ENCODE measurements at places on chromosomes 16 and 17.

GRCh38 chr16:86038926-86039310, 140.0 kb downstream of the IRF8 start:
- DNase-seq: no peak

GRCh38 chr16:61002479-61003204, 1033.6 kb downstream of the CDH8 start:
- DNase-seq: no peak

- DNase-seq: no peak
Observed at GRCh38 chr16:4060009-4060408, 56.2 kb downstream of the ADCY9 start.

- DNase-seq: no peak
Observed at GRCh38 chr17:55005520-55005919, 37.0 kb downstream of the STXBP4 start.

DNA sequence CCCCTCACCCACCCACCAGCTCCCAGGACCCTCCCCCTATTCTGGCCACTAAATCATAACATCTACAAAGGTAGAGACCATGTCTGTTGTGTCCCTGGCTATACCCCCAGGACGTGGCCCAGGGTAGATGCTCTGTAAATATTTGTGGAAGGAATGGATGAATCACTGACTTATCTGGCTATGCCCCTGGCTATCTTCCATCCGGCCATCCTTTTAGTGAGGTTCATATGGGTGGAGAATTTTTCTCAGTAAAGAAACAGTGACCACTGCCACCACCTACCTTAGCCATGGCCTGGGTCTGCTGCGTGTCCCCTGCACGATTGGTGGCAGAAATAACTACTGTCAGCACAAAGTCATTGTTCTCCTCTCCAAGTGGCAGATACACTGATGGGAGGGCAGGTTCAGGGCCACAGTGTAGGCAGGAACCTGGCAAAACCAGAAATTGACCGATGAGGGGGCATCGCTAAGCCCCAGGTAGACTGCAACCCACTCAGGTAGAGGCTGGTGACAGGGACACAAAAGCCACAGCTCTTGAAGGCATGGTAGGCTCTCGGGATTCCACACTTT, 63.1 kb upstream of the BCO1 start:
- no peak for DNase-seq

DNA sequence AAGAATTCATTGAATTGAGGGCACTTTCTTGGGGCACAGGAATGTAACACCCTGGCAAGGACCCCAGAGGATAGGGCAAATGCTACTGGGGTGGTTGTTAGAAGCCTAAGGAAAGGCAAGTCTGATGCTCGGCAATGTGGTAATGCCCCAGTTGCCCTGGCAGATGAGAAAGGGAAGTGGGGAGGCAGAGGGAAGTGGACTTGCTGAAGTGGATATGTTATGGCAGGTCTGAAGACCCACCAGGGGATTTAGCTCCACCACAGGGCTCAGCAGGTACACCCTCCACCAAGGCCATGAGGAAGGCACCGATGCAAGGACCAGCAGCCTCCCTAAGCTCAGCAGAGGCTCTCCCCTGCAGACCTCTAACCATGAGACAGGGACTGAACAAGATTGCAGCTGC, 184.8 kb downstream of the IRX5 start:
- DNase-seq: no peak

GRCh38 chr16:11950388-11950787, 8.5 kb upstream of the NPIPB2 start:
- DNase-seq: no peak

- no peak for DNase-seq
Observed at GRCh38 chr16:70604407-70605282, 41.7 kb upstream of the IL34 start.

DNA sequence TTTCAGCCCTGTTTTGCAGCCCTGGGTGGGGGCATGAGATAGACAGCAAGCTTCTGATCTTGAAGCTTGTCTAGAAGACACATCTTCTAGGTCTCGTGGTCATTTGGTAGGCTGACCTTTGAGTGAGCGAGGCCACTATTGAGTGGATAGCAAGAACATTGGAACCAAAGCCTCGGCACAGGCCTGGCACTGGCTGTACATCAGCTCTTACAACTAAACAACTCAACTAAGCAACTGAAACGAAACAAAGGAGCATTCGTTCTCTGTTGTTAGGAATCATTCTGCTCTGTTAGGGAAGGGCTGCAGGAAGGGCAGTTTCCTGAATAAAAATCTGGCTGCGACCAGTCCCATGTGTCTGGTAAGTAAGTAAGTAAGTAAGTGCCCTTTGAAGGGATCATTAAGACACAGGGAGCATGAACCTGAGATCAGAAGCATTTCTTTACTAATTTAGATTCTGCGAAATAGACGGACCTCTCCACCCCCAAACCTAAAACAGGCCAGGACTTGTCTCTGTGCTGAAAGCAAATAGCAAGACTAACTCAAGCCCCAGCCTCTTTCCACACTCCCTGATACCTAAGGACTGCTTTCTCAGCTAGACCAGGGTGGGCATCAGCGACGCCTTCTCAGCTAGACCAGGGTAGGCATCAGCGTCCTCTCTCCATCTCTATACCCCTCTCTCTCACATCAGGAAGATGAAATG, 22.7 kb downstream of the CYB561 start:
- DNase-seq: no peak

DNA sequence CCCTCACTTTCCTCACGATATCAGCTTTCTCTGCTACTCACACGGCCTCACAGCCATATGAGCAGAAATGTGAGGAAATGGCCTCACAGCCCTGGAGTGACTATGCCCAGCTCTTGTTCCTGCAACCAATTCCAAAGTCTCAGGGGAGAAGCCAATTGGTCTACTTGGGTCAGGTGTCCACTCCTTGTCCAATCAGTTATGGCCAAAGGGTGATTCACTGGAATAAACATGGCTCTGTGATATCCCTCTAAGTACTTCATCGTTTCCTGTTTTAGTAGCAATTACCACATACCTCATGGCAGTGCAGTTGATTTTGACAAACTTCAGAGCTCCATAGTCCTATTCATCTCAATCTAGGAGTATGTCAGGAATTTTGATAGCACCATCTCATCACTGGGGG, 195.4 kb downstream of the KATNIP start:
- no peak for DNase-seq

DNA sequence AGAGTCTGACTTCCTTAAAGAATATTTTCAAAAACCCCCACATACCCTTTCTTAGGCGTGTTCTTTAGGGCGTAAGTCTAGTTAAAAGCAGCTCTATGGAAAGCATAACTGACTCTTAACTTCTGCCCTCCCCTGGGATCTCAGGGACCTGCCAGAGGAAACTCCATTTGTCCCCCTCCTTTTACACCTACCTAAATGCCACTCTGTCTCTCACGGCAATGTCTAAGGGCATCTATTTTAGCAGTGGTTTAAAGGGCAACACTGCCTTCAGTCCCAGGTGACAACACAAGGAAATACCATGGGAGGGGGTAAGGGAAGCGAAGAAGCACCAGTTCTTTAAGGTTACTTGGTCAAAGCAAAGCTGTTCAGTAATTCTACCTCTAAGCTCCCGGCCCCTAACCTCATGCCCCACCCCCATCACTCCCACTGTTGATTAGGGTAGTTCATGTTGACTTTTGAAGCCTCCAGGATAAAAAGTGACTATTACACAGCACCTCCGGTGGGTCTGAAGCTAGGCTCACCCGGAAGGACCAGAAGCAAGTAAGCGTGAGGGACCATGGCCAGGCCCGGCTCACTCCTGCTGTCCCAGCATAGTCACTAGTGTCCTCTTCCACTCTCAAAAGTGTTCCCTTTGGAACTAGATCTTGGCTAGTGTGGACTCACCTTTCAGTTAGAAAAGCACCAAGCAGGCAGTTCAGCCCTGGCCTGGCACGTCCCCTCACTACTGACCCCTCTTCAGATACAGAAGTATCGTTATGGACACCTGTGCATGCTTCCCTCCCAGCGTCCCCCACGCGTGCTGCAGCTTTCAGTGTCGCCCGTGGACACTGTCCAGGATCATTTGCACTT, 47.1 kb downstream of the CYTH1 start:
- no peak for DNase-seq

GRCh38 chr17:77546772-77547241, 406.0 kb downstream of the SEC14L1 start:
- DNase-seq: no peak

DNA sequence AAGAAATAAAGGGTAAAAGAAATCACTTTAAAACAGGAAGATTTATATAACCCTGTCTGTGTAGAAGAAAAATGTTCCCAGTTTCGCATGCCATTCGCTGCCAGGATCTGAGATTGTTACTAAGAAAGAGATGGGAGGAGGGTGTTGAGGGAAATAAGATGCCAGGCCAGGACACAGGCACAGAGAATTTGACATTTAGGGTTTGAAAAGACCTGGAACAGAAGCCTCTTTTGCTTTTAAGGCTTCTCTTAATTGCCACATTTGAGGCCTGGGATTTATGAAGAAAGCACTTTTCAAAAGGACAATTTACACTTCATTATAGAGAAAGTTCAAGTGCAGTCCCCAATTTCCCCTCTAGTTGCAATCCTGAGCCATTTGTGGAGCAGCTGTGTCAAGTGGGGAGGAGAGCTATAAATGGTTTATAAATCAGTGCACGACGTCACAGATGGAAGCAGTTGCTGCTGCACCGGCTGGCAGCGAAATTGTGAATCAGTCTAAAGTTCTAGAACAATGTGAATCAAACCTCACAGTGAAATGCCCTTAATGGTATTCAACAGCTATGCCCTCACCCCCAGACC, 26.5 kb upstream of the C16orf87 start:
- no peak for DNase-seq

GRCh38 chr17:72185564-72185963, 64.7 kb downstream of the SOX9 start:
- no peak for DNase-seq

GRCh38 chr17:72244956-72245355, 124.1 kb downstream of the SOX9 start:
- DNase-seq: no peak

DNA sequence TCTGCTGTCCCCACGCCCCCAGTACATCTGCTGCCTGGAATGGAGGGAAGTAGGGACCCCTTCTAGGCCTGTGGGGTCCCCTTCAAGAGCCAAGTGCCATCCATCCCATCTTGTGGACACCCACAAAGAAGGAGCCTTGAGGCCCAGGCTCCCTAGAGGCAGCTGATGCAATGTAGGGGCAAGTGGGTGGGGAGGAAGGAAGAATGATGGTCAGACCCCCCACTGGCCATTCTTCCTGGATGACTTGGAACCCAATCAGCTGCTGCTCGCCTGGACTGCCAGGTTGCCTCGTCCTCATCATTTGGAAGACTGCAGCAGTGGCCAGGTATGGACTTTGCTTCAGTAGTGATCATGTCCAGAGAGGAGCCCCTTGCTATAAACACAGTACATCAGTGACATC, 48.9 kb downstream of the SMPD3 start:
- no peak for DNase-seq

- DNase-seq: no peak
Observed at GRCh38 chr16:81237282-81237681, 1.2 kb upstream of the BCO1 start.

GRCh38 chr16:83652943-83653342, 154.8 kb upstream of the HSBP1 start:
- no peak for DNase-seq

DNA sequence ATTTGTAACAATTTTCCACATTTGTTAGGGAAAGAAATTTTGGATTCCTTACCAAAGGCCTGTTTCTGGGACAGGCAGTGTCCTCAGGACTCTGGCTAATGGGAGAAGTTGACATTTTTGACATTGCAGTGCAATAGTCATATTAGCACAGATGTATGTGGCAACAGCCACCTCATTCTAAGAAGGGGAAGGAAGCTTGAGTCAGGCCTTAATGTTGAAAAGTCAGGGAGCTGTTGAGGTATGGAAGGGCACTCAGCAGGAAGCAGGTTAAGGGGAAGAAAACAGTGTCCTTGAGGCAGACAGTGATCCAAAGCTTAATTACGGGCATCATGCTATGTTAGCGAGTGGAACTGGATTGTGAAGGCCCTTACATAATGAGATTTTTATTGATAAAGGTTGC, 20.9 kb downstream of the AKTIP start:
- DNase-seq: no peak

GRCh38 chr16:7278636-7279035, 54.0 kb upstream of the RBFOX1 start:
- no peak for DNase-seq

- DNase-seq: no peak
Observed at GRCh38 chr17:31378638-31379037, 12.8 kb upstream of the RAB11FIP4 start.

GRCh38 chr16:49744244-49745220, 111.4 kb downstream of the ZNF423 start:
- DNase-seq: no peak

- no peak for DNase-seq
Observed at GRCh38 chr17:27418366-27418615, 38.0 kb upstream of the KSR1 start.

Measured in stimulated activated CD8-positive, alpha-beta memory T cell treated with anti-CD3 and anti-CD28 coated beads, Interleukin-12 subunit alpha, Interleukin-12 subunit beta, amount 100 ng/mL, for 4 hours (primary cell).